ENCODE measurements at places on chromosomes 2 and 18.
A peak's percentile ranks its signal among the peaks of the same experiment; 100 is the strongest.

DNA sequence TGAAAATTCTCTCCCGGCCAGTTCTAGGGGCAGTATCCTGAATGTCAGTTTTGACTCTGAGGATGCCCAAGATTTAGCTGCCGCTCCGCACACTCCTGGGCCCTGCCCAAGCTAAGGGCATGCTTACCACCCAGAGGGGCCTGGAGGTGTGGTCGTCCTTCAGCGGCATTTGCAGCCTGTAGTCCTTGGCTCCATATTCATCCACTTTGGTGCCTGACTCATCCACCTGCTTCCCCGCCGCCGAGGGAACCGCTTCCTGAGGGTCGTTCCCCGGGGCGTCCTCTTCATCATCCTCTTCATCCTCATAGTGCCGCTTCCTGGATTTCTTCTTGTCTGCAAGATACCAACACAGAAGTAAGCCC, 577 bp downstream of the ERCC3 start:
- DNase-seq: peak; percentile 61

DNA sequence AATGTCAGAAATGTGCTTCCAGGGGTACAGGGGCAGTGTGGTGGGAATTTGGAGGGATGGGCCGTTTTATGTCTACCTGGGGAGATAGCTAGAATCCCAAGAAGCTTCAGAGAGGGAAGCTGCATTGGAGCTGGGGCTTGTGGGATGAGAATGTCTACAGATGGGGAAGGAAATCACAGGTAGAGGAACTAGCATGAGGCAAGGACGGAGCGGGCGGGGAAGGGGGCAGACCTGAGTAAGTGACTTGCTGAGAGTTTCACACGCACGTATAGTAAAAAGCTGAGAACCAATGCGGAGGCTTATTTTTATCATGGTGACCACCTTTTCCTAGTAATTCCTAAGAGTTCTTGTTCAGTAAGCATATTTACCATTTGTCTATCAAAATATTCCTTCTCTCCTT, 6.3 kb downstream of the C2orf80 start:
- DNase-seq: peak; percentile 60

DNA sequence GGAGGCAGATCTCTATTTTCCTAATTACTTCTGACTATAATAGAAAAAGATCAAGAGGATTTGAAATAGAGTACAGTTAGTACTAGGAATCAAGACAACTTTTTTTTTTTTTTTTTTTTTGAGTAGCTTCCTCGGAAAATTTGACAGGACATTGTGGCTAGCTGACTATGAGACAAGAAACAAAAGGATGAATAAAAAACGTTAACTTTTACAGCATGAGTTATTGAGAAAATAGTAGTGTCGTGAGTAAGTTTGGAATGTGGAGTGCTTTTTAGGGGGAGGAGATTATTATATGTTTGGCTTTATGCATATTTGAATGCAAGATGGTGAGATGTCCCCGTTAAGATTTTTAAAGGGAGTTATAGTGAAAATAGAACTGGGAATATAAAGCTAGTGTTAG, 27.7 kb upstream of the CPS1 start:
- DNase-seq: no peak

- peak; percentile 68 for DNase-seq
These were observed 116.6 kb downstream of the PTPRM start for GRCh38 chr18:7683753-7684152.

GRCh38 chr2:84126530-84126929, 332.6 kb downstream of the SUCLG1 start:
- no peak for DNase-seq
